ENCODE measurements at places on chromosomes 1 and 21.
A peak's percentile ranks its signal among the peaks of the same experiment; 100 is the strongest.

- no peak for DNase-seq
Observed at GRCh38 chr1:72051538-72051937, 230.8 kb downstream of the NEGR1 start.

- DNase-seq, result no peak
Observed at GRCh38 chr1:234079896-234080295, 175.4 kb downstream of the SLC35F3 start.

- peak; percentile 85 for DNase-seq
Observed at GRCh38 chr1:228664399-228664914, 70.8 kb upstream of the RHOU start.

- no peak for DNase-seq
Observed at GRCh38 chr1:98405581-98406074, 255.9 kb upstream of the SNX7 start.

DNA sequence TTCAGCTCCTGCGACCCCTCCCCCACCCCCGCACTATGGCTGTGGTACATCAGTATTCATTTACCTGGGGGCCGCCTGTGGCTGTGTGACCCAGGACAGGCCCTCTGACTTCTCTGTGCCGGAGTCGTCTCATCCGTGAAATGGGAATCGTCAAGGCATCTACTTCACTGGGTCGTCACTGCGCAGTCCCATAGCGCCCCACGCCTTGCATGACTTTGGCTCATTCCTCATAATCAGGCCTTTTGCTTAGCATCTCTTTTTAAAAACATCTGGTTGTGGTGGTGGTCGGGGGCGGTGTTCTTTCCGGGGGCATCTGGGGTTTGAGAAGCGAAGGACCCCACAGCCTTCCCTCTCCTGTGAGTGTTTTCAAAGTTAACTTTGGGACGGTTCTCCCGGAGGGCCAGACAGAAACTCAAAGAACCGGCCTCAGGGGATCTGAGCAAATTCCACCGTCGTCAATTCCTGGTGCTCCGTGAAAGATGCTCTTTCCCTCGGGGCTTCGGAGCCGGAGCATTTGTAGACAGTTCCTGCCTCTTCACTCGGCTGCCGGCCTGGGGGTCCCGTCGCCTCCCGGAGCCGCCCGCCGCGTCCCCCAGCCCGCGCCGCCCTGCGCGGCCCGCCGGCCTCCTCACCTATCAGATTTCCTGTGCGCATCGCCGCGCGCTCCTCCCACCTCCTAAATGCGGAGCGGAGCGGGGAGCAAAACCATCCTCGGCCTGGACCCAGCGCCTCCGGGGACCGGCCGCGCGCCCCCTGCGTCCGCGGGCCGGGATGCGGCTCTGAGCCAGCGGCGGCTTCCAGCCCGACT lies at the start of gene B3GALT5:
B3GALT5 (plus strand) TSS at position 708 of the 808 bp plus-strand sequence. CDS start 47,620 bp downstream, outside the sequence.
- DNase-seq, result peak; percentile 15

- no peak for DNase-seq
Observed at GRCh38 chr1:52424231-52424636, 19.8 kb downstream of the PRPF38A start.

DNA sequence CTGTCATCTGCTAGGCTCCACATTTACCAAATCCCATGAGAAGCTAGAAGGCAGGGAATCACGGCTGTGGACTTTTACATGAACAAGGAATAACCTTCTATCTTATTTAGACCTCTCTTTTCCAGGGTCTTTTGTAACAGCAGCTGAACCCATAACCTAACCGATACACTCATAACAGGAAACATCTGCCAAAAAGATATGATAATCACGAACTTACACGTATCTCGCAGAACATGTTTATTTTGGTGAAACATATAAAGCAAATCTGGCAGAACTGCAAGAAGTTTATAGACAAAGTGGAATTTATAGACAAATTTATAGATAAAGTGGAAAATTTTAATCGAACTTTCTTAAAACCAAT lies 20.4 kb downstream of the TINAGL1 start:
- DNase-seq, result no peak

GRCh38 chr21:32826329-32827167 lies 55.0 kb upstream of the PAXBP1 start:
- DNase-seq, result peak; percentile 60

DNA sequence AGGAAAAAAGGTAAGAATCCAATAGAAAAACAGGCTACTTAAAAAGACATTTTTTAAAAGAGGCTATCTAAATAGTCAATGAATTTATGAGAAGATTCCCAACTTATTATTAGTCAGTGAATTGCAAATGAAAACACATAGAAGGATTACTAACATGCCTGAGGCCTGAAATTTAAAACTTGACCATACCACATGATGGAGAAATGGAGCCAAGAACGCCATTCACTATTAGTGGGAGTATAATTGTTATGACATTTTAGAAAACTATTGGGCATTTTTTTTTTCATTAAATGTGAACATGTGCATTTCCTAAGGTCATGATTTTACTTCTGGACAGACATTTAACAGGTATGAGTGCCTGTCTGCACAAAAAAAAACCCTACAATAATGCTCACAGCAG lies 24.8 kb upstream of the OR2B11 start:
- no peak for DNase-seq

GRCh38 chr21:27818847-27819246 lies 852.0 kb upstream of the ADAMTS5 start:
- no peak for DNase-seq

- no peak for DNase-seq
Observed at GRCh38 chr1:86239490-86239889, 82.9 kb upstream of the COL24A1 start.

DNA sequence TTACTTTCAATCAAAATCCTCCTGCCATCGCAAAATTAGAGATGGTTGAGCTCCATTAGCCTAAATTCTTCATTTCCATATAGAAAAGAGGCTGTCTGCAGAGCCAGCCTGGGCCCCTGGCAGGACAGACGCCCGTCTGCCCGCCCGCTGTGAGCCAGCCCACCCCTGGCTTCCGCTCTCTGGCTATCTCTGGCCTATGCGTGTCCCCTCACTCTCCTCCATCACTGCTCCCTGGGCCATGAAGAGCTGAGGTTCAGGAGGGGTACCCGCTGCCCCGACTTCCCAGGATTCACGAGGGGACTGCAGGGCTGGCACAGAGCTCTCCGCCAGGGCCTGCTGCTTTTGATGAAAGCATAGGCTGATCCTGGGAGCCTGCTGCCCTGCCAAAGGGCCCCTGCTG lies 117.6 kb downstream of the CASZ1 start:
- DNase-seq, result no peak

- DNase-seq, result no peak
Observed at GRCh38 chr1:15667362-15667761, 16.8 kb upstream of the PLEKHM2 start.

DNA sequence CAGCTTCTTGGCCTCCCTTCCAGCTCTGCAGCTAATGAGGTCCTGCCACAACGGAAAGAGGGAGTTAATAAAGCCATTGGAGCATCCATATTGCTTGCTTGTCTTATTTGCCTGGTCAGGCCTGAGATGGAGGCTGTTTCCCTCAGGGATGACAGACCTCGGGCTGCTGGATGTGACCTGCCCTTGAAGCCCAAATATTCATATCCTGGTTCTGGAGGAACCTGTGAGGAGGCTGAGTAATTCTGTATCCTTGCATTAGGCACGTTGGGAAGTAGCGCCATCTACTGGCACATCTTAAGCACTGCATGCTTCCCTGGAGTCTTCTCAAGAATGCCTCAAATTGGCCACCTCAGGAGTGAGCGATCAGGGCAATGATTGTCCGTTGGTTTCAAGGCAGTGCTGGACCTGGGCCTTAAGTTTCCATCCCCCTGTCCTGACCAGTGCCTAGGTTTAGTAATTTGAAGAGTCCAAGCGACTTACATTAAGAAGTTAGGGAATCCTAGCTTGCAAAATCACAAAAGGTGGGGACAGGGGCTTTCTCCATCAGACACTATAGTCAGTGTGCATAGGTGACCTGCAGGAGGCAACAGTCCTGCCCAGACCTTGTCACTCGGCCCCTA lies 13.8 kb upstream of the NASP start:
- DNase-seq, result peak; percentile 48

GRCh38 chr1:181485287-181486097 lies 2.2 kb downstream of the CACNA1E start:
- no peak for DNase-seq

DNA sequence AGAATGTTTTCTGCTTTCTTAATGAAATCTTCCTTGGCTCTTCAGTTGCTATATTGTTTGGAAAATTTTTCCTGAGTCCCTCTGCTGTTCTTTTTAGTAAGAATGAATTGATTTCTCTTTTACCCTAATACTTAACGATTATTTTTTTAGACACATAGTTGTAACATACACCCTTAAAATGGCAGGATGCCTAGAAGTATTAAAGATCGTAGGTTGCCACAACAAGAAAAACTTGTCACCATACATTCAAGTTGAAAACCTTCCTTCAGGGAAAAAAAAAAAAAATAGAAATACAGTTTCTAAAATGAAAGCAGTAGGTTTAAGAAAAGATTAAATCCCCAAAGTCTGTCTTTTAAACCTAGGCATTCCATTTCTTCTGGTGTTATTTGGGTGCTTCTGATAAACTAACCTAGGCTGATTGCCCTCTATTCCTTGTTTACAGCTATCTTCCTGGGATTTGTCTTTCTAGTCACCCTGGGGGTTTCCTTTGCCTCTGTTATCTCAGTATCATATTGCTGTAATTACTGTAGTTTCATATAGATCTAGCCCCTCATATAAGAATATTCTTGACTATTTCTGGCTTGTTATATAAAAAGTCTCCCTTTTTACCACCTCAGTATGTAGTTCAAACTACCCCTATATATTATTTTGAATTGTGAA lies 16.8 kb downstream of the SUCO start:
- no peak for DNase-seq

DNA sequence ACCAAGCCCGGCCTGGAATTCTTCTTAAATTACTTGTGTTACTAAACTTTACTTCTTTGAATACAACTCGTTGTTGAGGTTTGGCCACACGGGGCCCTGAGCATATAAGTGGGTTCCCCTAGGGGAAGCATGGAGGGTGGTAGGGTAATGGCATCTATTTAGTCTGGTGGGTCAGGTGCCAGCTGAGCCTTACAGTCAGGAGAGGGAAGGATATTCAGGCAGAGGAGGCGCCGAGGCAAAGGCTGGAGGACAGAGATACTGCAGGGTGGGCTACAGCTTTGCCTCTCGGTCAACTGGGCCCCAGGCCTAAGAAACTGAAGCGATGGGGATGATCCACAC lies 424 bp upstream of the NECAP2 start:
- DNase-seq, result no peak

GRCh38 chr1:68811806-68812205 lies 314.9 kb upstream of the DEPDC1 start:
- no peak for DNase-seq

- peak; percentile 62 for DNase-seq
Observed at GRCh38 chr1:86515597-86515996, 31.3 kb upstream of the CLCA4 start.

GRCh38 chr1:112717263-112717873 lies 2.2 kb upstream of the PPM1J start:
- DNase-seq, result no peak

GRCh38 chr1:11979028-11979850 lies 1.0 kb upstream of the MFN2 start:
- DNase-seq, result no peak

DNA sequence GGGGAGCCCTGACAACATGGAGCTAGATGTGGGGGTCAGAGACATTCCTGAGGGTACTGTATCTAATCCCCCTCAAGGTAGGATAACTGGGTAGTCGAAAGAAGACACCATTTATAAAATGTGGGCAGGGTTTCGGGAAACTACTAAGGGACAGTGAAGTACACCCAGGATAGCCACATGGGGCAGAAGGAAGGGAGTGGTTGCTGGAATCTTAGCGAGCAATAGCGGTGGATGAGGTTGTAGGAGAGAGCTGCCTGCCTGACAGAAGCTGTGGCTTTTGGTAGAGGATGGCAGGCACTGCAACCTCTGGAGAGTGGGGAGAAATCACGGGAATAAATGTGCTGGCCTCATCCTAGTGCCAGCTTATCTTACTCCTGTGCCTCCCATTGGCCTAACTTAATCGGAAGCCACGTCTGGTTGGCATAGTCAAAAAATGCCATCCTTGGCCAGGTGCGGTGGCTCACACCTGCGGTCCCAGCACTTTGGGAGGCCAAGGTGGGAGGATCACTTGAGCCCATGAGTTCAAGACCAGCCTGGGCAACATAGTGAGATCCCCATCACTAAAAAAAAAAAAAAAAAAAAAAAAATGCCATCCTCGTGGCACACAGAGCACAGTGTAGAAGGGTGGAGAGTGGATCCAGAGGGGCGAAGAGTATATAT lies 23.4 kb upstream of the MAPKAPK2 start:
- DNase-seq, result no peak

DNA sequence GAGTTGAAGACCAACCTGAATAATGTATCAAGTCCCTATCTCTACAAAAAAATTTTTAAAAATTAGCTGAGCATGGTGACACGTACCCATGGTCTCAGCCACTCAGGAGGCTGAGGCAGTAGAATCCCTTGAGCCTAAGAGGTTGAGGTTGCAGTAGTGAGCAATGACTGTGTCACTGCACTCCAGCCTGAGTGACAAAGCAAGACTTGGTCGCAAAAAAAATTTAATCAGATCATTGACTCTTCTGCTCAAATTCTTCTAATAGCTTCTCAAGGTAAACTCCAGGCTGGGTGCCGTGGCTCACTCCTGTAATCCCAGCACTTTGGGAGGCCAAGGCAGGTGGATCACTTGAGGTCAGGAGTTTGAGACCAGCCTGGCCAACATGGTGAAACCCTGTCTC lies 85.9 kb upstream of the PUM1 start:
- DNase-seq, result no peak

DNA sequence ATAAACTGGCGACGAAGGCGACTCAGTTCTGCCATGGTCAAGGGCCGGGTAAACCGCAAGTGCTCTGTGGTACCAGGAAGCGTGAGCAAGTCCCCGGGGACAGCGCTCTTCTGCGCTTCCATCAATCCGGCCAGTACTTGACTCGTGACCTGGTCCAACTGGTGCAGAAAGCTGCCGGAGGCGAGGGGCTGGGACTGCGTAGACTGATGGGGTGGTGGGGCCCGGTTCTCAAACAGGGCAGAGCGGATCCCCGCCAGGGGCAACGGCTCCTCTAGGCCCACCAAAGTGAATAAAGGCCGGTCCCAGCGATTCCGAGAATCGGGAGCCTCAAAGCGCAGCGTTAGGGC lies 852 bp downstream of the KTI12 start:
- no peak for DNase-seq

- no peak for DNase-seq
Observed at GRCh38 chr1:25556132-25556670, 12.8 kb downstream of the LDLRAP1 start.

GRCh38 chr1:193285641-193286040 lies 99.2 kb upstream of the B3GALT2 start:
- no peak for DNase-seq

DNA sequence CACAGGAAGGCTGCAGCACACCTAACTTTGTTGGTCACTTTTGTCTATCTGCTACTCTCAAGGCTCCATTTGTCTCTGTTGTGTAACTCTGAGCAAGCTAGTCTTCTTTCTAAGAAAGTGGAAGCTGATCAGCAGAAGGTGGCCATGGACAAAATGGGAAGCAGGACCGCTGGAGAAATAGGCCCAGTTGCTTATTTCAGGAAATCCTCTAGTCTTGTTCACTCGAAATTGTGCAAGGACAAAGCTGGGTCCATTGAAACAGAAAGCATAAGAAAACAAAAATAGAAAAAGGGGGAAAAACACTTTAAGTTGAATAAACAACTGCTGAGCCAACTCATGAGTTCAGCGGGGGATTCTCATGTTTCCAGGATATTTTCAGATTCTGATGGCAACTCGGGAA lies 150.1 kb downstream of the PBX1 start:
- DNase-seq, result no peak

GRCh38 chr21:33403786-33404585 lies 773 bp downstream of the IFNGR2 start:
- no peak for DNase-seq

Measured in HCT116 (cell line).